Stimulated activated CD4-positive, alpha-beta T cell treated with anti-CD3 and anti-CD28 coated beads, Interleukin-4, amount 100 ng/mL, for 1 hour (primary cell): ENCODE measurements at places on chromosomes 1 and 21.

DNA sequence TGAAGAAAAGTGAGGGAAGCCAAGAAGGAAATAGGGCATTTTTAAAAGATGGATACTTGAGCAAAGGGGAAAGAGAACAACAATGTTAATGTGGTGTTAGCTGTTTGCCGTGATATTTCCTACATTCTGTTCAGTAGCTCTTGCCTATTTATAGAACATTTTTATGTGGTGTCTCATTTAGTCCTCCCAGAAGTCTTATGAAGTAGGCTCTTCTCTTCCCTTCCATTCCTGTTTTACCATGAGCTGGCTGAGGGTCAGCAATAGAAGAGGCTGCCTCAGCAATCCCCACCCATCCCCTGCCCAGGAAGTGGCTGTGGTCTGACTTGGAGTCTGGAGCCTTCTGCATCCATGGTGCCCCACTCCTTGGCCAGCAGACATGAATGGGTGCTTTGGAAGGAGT is 60.1 kb downstream of the KIAA0040 start:
- no peak for DNase-seq

DNA sequence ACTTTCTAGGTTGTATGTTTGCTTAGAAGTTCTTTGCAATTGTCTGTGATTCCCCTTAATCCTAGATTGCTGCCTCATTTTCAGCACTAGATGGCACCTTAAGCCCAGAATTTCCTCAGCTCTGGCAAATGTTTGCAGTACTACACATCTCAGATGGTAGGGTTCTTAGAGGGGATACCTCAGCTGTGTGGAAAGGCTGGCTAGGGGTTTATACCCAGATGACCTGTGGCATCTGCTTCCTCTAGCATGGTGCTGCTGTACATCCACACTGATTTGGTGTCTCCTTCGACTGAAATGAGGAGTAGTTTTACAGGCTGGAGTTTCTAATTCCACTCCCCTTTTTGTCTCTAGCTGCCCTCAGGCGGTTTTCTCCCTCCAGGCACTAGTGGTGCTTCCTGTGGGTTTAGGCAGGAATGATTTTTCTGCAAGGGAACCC is 23.5 kb downstream of the ASB17 start:
- DNase-seq = no peak

DNA sequence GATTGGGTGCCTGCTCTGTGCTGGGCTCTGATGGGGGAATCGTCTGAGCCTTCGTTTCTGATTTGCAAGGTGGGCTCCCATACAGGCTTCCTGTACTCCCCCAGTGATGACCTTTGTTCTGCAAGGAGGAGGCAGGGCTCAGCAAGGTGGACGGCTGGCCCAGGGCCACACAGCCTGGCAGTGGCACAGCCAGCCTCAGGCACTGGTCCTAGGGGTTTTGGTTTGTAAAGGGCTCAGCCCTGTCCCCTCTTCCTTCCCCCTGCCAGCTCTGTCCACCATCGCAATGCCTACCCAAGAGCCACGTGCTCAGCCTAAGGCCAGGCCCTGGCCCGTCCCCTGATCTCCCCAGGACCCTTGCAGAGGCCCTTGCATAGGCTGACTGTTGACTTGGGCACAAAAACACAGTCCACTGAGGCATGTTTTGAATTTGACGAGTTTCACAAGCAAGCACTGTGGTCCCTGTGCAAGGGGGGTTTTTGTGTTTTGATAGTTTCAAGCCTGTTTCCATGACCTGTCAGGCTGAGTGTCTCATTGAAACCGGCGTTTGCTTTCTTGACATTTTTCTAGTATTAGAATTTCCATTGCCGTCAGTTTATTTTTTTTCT is 39.5 kb upstream of the TNFRSF1B start:
- no peak for DNase-seq

DNA sequence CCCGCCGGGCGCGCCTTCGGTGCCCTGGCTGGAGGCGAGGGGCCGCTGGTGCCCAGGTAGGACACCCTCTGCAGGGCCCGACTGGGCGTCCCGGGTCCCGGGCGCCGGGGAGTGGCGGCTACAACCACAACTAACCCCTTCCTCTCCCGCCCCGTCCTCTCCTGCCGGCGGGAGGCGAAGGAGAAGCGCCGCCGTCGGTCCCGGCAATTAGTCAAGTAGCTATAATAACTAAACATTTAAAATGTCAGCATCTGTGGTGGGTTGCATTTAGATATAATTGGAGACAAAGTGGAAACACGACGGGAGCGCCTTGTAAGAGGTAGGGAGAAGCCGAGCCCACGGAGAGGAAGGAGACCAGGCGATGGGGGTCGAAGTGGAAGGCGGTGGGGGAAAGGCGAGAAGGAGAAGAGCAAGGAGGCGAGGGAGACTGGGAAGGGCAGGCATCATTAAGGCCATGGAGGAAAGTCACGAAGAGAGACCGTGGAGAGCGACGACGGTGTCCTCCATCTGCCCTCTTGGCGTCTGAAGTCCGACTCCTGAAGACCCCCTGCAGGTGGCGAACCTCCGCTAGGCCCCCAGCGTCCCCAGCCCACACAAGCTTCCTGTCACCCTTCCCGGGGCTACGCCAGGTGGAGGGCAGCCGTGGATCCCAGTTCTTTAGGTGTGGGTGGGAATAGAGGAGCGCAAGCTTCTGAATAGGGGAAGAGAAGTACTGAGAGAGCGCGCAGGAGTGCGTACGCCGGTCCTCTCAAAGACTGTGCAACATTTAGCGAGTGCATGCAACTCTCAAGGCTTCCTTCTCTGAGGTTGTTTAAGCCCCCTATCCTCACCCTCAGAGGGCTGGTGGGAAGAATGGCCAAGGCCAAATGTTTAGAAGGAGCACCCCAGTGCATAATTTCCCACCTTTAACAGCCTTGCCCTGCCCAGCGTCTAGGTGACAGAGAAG is 1.6 kb downstream of the CNIH3 start:
- DNase-seq = no peak

- DNase-seq = no peak
These were observed 29.3 kb downstream of the RAB4A start for GRCh38 chr1:229300099-229300757.

DNA sequence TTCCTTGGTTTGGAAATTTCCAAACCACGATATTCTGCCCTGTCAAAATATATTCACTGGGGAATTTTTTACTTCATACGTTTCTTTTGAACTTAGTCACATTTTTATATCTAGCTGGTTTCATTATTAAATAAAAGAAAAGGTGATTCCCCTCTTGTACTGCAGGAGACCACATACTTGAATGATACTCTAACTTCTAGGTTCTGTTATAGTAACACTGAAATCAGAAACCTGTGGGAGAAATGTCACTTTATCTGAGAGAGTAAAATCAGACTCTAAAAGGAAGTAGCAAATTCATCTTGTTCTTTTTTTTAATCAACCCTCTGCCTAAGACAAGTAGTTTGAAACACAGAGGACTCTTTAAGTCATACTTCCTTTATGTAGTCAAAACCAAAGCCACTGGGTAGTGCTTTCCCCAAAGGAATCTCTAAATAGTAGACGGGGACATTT is 34.4 kb downstream of the MRPL39 start:
- DNase-seq = no peak

DNA sequence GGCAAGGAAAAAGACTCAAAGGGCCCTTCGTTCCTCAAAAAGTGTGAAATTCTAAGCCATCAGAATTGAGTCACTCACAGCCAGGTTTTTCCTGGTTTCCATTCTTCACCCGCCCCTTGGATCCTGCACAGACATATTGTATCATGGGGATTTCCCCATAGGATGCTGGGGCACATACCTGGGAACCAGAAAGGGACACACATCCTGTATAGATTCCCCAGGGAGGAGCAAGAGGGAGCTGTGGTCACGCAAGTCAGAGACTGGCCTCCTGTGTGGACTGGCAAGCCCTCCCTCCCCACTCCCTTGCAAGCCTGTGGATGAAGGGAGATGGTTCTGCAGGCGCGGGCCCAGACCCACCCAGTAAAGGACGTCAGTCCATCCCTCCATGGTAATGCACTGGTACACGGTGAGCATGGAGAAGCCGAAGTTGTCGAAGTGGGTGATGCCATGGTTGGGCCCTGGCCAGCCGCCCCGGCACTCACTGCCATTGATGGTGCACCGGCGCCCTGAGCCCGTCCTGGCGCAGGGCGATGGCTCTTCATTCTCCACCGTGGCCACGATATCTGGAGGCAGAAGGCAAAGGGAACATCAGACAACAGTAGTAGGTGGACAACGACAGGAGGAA is 23.2 kb downstream of the CACNA1S start:
- no peak for DNase-seq

- DNase-seq = no peak
These were observed 44.2 kb downstream of the ARHGEF11 start for GRCh38 chr1:157001304-157001703.

DNA sequence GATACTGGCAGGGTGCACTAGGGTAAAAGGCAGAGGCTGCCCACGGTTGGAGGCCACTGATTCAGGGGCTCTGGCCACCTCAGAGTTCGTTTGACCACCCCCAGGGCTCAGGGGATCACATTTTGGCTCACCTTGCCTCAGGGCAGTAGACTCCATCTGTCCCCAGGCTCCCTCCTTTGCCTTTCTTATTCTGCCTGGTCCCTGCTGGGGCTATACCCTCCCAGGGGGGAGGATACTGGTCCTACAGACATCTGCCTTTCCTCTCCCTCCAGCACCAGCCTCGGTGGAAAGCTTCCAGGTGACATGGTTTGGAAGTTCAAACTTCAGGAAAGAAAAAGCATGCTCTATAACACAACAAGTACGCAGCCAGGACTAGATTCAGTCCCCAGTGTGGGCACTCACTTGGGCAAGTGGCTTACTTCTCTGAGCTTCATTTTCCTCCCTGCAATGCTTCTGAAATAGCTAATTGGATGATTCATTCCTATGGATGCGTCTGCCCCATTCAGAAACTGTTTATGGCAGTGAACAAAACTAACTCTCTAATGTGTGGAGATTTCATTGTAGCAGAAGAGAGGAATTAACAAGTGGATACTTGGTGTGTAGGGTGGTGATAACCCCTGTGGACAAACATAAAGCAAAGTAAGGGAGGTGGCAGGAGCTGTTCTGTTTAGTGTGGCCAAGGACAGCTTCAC is 154.8 kb downstream of the TRABD2B start:
- DNase-seq = no peak

DNA sequence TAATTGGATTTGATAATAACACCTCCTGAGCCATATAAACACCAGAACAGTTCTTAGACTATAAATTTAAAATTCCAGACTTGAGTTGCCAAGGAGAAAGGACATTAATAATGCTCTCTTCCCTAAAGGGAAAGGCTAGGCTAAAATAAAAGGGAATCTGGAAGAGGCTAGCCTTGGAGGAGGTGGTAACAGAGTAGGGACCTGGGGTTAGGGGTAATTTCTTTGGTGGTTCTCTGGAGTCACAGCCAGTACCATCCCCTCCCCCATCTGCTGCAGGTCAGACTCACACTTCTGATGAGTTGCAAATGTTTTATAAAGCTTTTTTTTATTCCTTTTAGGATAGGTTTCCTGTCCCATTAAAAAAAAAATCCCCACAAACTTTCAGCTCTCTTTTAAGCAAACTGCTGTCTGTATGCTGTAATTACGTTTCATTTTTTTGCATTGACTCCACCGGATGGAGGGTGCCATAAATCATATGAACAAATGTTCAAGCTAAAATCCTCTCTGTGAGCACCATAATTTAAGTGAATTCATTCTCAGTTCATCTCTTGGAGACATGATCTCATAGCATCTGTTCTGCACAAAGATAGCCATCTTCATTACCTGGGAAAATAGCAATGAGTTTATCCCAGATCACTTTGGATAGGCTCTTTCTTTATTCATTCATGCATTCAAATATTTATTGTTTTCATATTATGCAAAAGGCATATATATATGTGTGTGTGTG is 379.6 kb downstream of the TTLL7 start:
- no peak for DNase-seq

DNA sequence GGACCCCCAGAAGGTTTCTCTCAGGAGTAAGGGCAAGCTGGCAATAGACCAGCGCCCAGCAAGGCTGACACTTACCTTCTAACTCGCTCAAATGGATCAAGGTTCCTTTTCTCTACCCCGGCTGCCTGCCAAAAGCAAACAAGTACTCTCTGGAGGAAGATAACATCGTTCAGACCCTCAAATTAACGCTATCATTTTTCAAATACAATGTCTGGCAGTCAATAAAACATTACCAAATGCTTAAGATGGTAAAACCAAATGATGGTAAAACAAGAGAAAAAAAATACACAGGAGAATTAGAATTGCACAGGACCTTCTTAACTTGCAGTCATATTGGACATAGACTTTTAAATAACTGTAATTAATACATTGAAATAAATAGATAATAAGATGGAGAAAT is 148.1 kb downstream of the SPATA46 start:
- DNase-seq = no peak

DNA sequence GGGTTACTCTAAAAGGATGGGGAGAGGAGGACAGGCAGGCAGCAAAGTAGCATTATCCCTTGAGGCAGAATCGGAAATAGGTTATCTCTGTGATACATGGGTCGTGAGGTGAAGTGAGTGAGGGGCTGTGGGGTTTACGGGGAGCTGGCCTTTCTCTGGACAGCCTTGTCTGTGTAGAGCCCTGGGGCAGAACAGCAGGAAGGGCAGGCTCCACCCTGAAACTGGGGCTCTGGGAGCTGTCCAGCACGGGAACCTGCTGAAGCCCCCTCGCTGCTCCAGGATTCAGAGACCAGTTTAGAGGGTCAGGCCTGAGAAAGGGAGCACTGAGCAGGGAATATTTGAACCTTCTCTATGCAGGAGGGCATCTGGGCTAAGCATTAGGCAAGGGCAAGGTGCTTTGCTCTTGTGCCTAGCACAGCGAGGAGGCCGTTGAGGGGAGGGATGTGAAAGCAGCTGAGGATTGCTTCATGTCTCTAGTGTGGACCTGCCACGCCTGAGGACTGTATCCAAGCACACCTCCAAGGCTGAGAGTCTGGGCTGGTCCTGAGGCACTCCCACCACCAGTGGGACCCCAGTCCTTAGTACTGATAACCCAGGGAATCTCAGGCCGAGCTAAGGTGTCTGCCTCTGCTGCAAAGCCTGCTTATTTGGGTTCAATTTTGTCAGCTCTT is 55.8 kb downstream of the NAV1 start:
- DNase-seq = no peak

- peak; percentile 10 for DNase-seq
These were observed 342 bp downstream of the DDOST start for GRCh38 chr1:20660847-20661206.

DNA sequence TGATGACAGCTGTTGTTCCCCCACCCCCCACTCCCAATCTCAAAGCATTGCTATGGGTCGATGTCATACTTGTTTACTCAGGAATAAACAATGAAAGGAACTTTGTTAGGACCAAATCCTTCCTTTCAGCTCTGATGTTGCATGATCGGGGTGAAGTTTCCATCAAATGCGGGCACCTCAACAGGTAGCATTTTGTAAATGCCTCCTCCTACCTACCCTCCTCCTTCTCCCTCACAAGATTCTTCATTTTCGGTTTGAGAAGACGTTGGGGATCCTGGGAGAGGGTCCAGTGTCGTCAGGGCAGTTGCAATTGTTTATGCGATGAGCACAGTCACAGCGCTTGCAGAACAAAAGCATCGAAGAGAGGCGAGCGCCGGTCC is 758 bp upstream of the HUNK start:
- no peak for DNase-seq

DNA sequence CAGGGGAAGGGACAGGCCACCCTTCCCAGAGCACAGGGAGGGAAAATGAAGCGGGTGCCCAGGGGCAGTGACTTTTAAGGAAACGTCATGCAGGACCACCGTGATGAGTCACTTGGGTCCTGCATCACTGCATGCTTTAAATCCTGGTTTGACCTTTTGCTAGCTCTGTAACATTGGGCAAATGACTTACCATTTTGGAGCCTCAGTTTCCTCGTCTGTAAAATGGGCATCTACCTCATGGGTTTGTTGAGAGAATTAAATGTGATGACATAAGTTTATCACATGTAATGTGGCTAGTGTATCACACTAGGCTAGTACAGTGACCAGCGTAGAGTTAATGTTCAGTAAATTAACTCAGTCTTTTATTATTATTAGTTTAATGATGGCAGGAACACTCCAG is 114.8 kb upstream of the IGSF21 start:
- no peak for DNase-seq
